Sigmoid colon (tissue), 7 donors: ENCODE measurements at places on chromosomes 7 and 10. TPM values are rescaled to one million over a fixed set of nuclear protein-coding genes. Genes with fewer than 3 reads are reported as not detected.

DNA sequence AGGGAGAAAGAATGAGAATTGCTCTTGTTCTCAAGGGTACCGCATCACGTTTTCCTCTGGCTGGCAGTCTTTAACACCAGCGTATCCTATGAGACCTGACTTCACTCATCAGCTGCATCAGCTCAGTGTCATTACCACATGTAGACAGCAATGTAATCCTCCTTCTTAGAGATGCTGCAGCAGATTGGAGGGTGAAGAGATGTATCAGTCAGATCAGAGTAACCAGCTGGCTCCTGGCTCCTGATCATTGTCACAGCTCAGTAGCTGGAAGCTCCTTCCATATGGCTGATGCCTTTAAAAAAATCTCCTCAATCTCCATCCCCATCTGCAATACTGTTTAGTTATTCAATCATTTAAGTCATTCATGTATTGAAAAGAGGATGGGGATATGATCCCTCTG, 39.7 kb upstream of the EPHB6 start:
- no peak overlapping the region for H3K4me3 ChIP-seq
- H3K4me1 ChIP-seq: no peaks in the 10 kb centered on the region
- peaks cover 14% of the 10 kb centered on the region for H3K27me3 ChIP-seq
- no peaks in the 10 kb centered on the region for H3K36me3 ChIP-seq

MBL2 gene
- total RNA-seq: not detected

GFRA1 gene
- total RNA-seq: 74.5 TPM

GRCh38 chr10:18735711-18736110, 76.5 kb downstream of the ARL5B start:
- no peaks in the 10 kb centered on the region for H3K27me3 ChIP-seq
- no peak overlapping the region for H3K27ac ChIP-seq
- DNase-seq: no peak
- no peaks in the 10 kb centered on the region for H3K4me1 ChIP-seq

DNA sequence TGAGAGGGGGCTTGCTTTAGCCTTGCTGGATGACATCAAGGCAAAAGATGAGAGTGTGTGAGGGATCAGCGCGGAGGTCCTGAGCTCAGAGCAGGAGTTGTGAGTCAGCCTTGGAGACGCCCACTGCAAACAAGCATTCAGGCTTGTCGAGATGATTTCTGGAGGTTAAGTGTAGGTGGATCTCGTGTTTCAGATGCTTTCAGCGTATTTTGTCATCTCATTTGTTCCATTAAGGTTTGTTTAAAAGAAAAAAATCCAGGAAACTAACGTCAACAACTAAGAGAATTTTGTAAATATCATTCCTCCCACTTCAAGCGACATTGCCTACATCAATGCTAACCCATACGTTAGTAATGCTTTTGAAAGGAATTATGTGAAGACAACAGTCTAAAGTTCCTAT, 715.4 kb upstream of the NRP1 start:
- H3K4me3 ChIP-seq: no peak overlapping the region
- H3K27me3 ChIP-seq: no peaks in the 10 kb centered on the region
- no peak overlapping the region for H3K27ac ChIP-seq
- H3K36me3 ChIP-seq: no peaks in the 10 kb centered on the region
- DNase-seq: no peak
- H3K4me1 ChIP-seq: no peaks in the 10 kb centered on the region

DNA sequence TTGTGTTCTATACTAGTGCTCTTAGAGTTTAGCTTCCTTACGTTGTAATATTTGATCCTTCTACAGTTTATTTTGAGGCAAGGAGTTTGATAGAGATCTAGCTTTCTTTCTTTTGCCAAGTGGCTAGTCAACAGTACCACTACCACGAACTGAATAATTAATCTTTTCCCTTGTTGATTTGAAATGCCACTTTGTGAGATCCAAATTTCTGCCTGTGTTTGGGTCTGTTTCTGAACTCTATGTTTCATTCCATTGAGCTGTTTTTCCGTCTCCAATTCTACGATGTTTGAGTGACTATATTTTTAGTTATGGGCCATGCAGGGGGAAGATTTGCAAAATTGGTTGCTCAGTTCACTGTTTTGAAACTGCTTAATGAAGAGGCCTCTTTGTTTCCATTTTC, 134.7 kb downstream of the KIAA1217 start:
- no peak overlapping the region for H3K27ac ChIP-seq
- no peaks in the 10 kb centered on the region for H3K36me3 ChIP-seq
- no peak for DNase-seq
- no peaks in the 10 kb centered on the region for H3K4me1 ChIP-seq

PON3 gene
- 1.6 TPM for total RNA-seq

MYL10 gene
- total RNA-seq: not detected

CNNM1 gene
- total RNA-seq: 1.1 TPM

ANKIB1 gene
- 24.6 TPM for total RNA-seq

GIMAP1 gene
- 6.4 TPM for total RNA-seq

DNA sequence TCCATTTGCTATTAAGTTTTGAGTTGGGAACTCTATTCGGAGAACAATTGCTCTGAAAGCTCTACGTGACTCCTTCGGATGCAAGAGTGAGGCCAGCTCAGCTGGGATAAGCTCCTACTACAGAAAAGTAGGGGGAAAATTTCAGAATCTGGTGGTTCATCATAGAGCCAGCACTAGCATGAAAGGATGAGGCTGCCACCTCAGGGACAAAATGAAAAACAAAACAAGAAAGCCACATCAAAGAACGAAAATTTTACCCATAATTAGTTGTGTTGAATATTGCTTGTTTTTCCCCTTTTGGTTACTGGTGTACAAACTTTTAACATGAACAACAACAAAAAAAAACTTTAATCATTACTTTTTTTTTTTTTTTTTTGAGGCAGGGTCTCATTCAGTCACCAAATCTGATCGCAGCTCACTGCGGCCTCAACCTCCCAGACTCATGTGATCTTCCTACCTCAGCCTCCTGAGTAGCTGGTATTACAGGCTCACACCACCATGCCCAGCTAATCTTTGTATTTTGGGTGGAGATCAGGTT, 39.7 kb upstream of the NFE2L3 start:
- no peaks in the 10 kb centered on the region for H3K4me1 ChIP-seq
- no peaks in the 10 kb centered on the region for H3K36me3 ChIP-seq
- H3K4me3 ChIP-seq: no peak overlapping the region
- no peak for DNase-seq

PLXDC2 gene
- total RNA-seq: 44.6 TPM

DNA sequence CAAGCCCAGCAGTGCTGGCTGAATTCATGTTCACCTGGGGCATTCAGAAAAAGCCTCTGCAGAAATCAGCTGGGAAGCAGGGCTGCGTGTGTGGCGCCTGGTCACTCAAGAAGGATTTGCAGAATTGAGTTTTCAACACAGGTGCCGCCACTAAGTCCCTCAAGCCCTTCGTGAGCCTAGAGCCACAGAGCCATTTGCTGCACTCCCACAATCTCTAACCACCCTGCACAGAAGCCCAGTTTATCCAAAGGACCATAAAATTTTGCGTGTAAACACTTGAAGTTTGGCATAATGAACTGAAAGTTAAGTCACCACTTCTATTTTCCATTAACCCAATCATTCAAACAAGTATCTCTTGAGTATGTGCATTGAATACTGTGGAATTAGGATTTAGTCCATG, 136.2 kb downstream of the DIP2C start:
- no peak overlapping the region for H3K4me3 ChIP-seq
- no peaks in the 10 kb centered on the region for H3K27me3 ChIP-seq
- no peak for DNase-seq
- H3K27ac ChIP-seq: no peak overlapping the region

HPSE2 gene
- 4.8 TPM for total RNA-seq

DNA sequence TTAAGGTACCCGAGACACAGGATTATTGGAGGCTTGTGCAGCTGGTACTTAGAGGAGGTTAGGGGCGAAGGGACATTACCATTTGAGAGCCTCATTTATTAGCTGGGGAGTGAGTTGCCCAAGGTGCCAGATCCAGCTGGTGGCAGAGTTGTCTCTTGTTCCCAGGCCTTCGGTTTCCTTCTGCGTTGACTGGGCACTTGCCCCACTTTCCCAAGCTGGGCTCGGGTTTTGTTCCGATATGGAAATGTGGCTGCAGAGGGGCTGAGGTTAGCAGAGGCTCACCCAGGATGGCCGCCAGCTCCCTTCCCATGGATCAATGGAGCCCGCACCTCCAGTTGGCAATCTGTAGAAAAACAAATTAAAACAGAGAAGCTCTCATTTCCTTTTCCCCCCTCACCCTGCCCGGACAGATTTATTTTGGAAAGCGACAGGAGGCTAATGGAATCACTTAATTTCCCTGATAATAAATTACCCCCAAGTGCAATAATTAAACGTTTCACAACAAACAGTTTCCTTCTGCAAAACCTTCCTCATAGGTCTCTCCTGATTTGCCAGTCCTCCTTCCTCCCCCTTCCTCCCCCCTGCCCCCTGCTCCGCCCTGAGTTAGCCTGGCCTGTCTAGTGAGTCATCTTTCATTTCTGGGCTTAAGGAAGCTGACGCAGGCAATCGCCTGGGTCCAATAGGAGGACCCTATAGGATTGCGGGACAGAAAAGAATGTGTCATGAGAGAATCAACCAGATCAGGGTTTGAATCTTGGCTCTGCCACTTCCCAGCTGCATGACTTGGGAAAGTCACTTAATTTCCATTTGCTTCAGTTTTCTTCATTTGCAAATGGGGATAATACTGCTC, 51.7 kb downstream of the ADRA2A start:
- no peaks in the 10 kb centered on the region for H3K4me1 ChIP-seq
- H3K36me3 ChIP-seq: no peaks in the 10 kb centered on the region
- no peak overlapping the region for H3K27ac ChIP-seq
- H3K4me3 ChIP-seq: no peak overlapping the region

GRCh38 chr10:21927631-21928353, 75.7 kb downstream of the DNAJC1 start:
- no peaks in the 10 kb centered on the region for H3K27me3 ChIP-seq
- H3K4me1 ChIP-seq: no peaks in the 10 kb centered on the region
- no peak for DNase-seq
- no peak overlapping the region for H3K27ac ChIP-seq
- H3K36me3 ChIP-seq: no peaks in the 10 kb centered on the region

AGR2 gene
- not detected for total RNA-seq

FOXI2 gene
- not detected for total RNA-seq

- H3K4me3 ChIP-seq: peak overlapping the region; percentile 41
- H3K27me3 ChIP-seq: no peaks in the 10 kb centered on the region
- peak; percentile 94 for DNase-seq
- peak overlapping the region; percentile 87 for H3K27ac ChIP-seq
- H3K36me3 ChIP-seq: no peaks in the 10 kb centered on the region
- no peaks in the 10 kb centered on the region for H3K4me1 ChIP-seq
Observed at GRCh38 chr7:42493436-42494198, 256.6 kb upstream of the GLI3 start.

GRCh38 chr10:61943674-61944378, 42.3 kb downstream of the ARID5B start:
- no peaks in the 10 kb centered on the region for H3K27me3 ChIP-seq
- no peaks in the 10 kb centered on the region for H3K36me3 ChIP-seq
- peak overlapping the region; percentile 82 for H3K27ac ChIP-seq
- no peak for DNase-seq
- no peak overlapping the region for H3K4me3 ChIP-seq
- H3K4me1 ChIP-seq: peaks cover 42% of the 10 kb centered on the region

DNA sequence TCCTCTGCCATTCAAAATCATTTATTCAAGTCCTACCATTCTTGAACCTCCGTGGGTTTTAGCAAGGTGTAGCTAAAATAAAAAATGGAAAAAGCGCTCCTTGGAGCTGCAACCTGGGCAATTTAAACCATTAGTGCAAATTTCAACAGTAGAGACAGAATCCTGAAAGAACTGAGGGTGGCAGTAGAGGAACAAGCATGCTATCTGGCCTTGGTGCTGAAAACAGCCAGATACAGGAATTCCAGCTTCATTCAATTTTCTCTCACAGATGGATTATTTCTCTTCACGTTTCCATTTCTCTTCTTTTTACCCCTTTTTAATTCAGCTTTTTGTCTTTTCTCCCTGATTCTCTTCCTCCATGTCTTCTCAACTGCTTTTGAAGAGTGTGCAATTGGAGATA, 77.7 kb downstream of the OTUD1 start:
- no peaks in the 10 kb centered on the region for H3K4me1 ChIP-seq
- H3K27me3 ChIP-seq: no peaks in the 10 kb centered on the region
- H3K36me3 ChIP-seq: no peaks in the 10 kb centered on the region
- H3K27ac ChIP-seq: no peak overlapping the region

DNA sequence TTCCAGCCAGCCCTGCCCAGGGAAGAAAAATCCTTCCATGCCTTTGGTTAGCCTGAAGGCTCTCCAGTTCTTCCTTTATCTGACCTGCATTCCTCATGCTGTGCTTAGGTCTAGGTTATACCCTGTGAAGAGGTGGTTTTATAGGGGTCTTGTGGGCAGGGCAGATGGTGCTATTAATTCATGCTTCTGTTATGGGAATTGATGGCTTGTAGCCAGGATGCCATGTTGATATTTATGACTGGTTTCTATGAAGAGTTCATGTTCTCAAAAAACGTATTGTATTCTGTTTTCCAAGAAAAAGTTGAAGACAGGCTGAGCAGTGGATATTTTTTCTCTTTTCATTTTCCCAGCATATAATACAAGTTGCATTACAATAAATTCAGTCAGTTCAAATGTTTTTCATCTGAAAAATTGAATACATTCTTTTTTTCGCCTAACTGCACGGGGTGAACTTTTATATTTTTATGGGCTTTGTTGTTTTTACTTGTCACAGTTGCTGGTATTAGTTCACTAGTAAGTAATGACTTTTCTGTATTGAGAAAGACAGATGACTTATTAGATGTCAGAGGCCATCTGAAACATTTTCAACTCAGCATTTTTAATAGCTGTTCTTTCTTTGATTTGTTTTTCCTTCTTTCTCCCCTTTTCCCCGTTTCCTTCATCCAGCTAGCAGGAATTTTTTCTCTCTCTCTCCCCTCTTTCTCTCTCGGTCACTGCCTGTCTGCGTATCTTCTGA, 322.8 kb downstream of the LRMDA start:
- DNase-seq: no peak
- no peaks in the 10 kb centered on the region for H3K4me1 ChIP-seq
- H3K4me3 ChIP-seq: no peak overlapping the region
- no peaks in the 10 kb centered on the region for H3K27me3 ChIP-seq

WNT8B gene
- total RNA-seq: not detected

GRCh38 chr7:76428868-76429805, 4.4 kb downstream of the ZP3 start:
- H3K4me1 ChIP-seq: no peaks in the 10 kb centered on the region
- peaks cover 10% of the 10 kb centered on the region for H3K27me3 ChIP-seq
- no peak overlapping the region for H3K27ac ChIP-seq
- no peaks in the 10 kb centered on the region for H3K36me3 ChIP-seq
- peak; percentile 58 for DNase-seq

DNA sequence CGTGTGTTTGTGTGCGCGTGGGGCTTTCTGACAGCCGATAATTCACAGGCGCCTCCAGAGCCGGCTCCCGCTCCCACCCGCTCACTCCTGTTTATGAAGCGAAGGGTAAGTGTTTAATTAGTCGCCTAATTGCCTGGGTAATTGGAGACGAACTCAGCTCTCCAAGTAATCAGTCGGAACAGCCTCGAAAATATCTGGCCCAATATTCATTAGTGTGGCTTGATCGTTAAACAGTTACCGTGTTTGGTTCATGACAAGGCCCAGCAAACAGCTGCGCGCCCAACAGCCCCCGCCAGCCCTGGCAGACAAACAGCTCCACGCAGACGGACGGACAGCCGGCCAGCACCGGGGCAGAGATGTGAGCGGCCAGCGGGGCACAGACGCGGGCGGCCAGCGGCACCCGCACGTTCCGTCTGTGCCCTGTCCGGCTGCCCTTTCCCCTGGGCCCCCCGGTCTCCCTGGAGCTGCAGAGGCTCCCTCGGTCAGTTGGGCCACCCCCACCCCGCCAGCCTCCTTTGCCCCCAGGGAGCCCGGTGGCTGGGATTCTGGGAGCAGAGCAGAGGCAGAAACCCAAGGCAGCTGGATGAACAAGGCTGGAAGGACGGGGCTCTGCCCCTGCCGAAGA, 98.2 kb downstream of the UNCX start:
- no peaks in the 10 kb centered on the region for H3K36me3 ChIP-seq
- peak; percentile 48 for DNase-seq
- H3K27ac ChIP-seq: no peak overlapping the region
- no peak overlapping the region for H3K4me3 ChIP-seq
- peaks cover 8% of the 10 kb centered on the region for H3K27me3 ChIP-seq
- no peaks in the 10 kb centered on the region for H3K4me1 ChIP-seq

OR13A1 gene
- total RNA-seq: not detected
